ENCODE measurements at places on chromosomes 7 and 10.

- no peak for DNase-seq
These were observed 2.7 kb downstream of the FZD9 start for GRCh38 chr7:73436031-73436929.

DNA sequence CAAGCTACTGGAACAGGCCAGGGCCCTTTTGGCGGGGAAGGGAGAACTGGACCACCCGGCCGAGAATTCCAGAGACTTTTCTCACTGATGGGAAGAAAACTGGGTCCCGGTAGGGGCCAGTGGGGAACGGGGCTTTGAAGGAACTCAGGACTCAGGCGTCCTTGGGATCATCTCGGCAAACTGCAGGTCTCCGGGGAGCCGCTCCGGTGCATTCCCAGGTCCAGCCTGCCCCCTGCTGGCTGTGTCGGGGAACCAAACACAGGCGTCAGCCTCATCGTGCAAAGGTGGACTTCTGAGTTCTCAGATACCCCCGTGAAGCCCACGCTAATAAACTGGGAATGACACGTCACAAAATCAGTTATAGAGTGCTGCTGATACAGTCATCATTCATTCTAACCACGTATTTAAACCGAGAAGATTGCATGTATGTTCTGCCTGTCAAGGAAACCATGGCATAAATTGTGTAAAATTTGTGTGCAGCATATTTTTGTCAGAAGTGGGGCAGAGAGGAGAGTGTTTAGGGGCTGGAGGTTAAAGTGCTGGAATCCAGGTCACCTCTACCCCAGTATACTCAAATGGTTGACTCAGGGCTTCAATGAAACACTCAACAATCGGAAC is 76.1 kb upstream of the CPXM2 start:
- DNase-seq = no peak

- no peak for DNase-seq
These were observed 620.9 kb downstream of the ZWINT start for GRCh38 chr10:55740110-55740509.

DNA sequence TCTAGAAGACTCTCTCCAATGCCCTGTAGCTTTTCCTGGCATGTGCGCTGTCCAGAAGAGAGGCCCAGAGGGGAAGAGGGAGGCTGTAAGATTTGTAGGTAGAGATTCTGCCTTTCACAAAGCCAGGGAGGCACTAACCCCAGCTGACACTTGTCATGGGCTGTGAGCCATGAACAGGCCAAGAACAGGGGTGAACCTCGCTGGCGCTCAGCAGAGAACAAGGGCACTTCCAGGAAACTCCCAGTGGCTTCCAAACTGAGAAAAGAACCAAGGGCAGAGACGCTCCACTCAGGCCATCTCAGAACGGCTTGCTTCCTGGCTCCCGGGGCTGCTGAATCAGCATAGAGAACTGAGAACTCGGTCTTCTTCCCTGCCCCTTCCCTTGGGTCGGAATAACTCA is 257.8 kb upstream of the ZNF32 start:
- DNase-seq = no peak

DNA sequence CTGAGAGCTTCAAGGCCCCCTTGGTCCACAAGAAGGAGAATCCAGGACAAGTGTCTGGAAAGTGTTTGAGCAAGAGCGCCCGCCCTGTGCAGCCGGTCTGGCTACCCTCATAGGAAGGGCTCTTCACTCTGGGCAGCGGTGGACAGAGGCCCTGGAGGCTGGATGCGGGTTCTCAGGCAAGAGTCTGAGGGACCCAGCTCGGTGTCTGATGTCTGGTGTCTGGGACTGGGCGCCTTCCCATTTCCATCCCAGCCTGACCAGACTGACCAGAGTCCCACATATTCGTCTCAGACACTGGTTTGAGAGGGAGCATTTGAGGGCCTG is 59.8 kb downstream of the HK1 start:
- no peak for DNase-seq

GRCh38 chr10:71547876-71548846 is 151.4 kb downstream of the CDH23 start:
- no peak for DNase-seq

DNA sequence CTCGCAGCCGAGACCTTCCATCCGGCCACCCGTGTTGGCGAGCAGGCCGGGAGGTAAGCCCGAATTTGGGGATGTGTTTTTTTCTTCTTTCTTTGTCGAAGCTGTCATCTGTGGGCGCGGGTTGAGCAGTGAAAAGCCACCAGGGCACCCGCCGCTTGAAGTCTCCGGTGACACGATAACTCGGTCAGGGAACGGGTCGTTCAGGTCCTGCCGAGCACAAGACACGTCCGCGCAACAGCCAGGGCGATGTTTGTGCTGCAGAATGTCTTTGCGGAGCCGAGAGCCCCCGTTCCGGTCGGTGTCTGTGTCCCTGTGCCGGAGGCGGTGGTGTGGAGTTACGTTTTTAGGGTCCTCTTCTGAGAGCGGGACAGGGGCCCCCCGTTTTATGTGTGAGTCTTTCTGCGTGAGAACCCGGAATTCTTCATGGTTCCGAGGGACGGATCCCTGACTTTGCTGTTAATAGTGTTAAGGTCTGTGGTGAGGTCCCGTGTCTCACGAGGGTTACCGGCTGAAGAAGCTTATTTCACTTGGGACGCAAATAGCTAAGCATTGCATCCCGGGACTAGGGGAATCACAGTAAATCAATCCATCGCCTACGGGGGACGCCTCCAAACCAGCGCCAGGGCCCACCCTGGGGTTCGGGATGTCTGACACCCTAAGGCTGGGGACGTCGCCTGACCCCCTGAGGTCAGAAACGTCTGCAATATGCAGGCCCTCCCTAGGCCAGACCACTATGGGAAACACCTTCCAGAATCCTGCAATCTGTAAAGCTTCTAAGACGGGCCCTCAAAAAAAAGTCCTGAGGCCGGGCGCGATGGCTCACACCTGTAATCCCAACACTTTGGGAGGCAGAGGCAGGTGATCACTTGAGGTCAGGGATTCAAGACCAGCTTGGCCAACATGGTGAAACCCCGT is 99.5 kb downstream of the ELFN1 start:
- DNase-seq = no peak

GRCh38 chr7:26667514-26668133 is 196.8 kb downstream of the SKAP2 start:
- DNase-seq = peak; percentile 33

DNA sequence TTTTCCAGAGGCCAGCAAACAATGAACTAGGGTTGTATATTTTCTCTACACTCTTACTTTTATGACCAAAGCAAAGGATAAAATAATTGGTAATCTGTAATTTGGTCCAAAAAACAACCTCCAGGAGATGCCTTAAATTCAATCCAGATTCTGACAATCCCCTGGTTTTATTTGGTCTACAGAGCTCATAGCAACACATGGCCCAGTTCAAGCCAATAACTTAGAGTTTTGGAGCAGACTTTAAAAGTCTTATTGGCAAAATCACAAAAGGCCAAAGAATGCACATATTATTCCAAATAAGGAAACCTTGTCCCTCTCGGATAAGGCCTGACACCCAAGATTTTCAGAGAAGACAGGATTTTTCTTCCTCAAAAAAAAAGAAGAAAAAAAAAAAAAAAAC is 51.9 kb downstream of the SORBS1 start:
- no peak for DNase-seq

GRCh38 chr7:44637788-44638594 is 31.6 kb downstream of the OGDH start:
- DNase-seq = peak; percentile 71

- DNase-seq = peak; percentile 29
These were observed 509 bp downstream of the AHR start for GRCh38 chr7:17298840-17299482.

GRCh38 chr10:91909117-91909677 is at the start of gene FGFBP3:
Gene FGFBP3, minus strand, starts transcription at chr10:91909486. Its CDS starts 517 bp downstream, at chr10:91908969.
- DNase-seq = no peak

- no peak for DNase-seq
These were observed 41.5 kb upstream of the GATA3 start for GRCh38 chr10:8013006-8013405.

DNA sequence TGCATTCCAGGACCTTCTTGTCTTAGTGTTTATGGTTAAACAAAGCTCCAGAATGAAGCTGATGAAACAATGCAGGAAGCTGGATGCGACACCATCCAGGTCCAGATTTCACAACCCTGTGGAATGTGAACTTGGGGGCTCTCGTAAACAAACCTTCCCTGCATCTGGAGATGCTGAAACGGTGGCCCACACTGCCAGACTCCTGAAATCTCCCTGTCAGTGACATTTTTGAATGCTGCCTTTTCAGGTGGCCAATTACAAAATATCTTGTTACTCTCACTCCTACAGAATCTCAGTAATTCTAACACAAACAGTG is 18.8 kb downstream of the VIPR2 start:
- DNase-seq = no peak

GRCh38 chr7:25391961-25392587 is 163.8 kb upstream of the NPVF start:
- DNase-seq = no peak

- DNase-seq = no peak
These were observed 203.4 kb downstream of the KIF20B start for GRCh38 chr10:89904755-89905154.

DNA sequence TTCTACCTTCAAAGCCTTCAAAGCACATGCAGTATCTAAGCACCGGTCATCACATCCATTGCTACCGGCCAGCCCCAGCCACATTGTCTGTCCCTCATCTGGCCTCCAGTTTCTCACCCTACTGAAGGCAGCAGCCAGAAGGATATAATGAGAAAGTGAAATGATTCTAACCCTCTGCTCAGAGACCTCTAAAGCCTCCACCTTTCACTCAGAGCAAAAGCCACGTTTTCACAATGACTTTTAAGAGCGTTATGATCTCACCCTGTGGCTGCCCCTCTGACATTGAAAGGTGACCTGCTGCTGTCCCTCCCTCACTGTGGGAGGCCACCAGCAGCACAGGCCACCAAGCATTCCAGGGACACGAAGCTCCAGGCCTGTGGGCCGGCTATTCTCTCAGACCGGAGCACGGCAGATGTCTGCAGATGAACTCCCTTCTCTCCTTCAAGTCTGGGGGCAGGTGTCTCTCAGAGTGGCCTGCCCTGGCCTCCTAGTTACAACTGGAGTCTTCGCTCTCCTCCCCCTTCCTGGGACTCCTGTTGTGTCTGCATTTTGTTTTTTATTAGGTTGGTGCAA is 94.9 kb upstream of the EEPD1 start:
- no peak for DNase-seq

DNA sequence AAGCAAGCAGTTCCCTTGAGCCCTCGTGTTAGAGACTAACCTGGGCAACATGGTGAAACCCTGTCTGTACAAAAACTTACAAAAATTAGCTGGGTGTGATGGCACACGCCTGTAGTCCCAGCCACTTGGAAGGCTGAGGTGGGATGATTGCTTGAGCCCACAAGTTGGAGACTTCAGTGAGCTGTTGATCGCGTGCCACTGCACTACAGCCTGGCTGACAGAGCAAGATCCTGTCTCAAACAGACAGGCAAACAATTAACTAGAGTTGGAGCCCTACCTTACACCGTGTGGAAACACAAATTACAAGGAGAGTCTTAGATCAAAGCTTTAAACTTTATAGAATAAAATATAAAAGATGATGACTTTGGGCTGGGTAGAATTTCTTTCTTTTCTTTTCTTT is 219.5 kb downstream of the CUX1 start:
- DNase-seq = no peak

DNA sequence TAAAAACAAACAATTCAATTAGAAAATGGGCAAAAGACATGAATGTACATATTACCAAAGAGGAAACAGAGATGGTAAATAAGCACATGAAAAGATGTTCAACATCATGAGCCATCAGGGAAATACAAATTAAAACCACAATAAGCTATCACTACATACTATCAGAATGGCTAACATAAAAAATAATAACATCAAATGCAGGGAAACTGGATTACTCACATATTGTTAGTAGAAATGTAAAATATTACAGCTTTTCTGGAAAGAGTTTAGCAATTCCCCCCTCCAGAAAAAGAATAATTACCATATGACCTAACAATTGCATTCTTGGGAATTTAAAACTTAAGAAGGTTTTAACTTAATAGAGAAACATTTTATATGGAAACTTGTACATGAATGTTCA is 232.9 kb upstream of the MTPN start:
- DNase-seq = no peak

- no peak for DNase-seq
These were observed 263.0 kb upstream of the ETV1 start for GRCh38 chr7:14252458-14252857.

GRCh38 chr7:106372595-106373318 is 88.0 kb upstream of the NAMPT start:
- DNase-seq = no peak

DNA sequence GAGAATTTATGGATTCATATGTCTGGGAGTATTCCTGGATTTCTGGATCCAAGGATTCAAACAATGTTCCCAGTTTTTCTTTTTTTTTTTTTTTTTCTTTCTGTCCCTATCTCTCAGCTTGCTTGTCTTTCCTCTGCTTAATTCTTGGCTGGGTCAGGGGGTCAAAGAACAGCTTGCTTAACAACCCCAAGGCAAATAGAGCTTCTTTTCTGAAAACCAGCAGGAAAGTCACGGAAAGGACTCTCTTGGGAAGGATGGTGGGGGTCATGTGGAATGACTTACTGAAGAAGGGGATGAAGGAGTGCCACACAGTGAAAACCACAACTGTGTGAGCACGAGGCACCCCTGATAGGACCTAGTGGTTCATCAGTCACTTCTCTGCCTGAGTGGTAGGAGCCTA is 36.1 kb downstream of the GRK5 start:
- DNase-seq = no peak

DNA sequence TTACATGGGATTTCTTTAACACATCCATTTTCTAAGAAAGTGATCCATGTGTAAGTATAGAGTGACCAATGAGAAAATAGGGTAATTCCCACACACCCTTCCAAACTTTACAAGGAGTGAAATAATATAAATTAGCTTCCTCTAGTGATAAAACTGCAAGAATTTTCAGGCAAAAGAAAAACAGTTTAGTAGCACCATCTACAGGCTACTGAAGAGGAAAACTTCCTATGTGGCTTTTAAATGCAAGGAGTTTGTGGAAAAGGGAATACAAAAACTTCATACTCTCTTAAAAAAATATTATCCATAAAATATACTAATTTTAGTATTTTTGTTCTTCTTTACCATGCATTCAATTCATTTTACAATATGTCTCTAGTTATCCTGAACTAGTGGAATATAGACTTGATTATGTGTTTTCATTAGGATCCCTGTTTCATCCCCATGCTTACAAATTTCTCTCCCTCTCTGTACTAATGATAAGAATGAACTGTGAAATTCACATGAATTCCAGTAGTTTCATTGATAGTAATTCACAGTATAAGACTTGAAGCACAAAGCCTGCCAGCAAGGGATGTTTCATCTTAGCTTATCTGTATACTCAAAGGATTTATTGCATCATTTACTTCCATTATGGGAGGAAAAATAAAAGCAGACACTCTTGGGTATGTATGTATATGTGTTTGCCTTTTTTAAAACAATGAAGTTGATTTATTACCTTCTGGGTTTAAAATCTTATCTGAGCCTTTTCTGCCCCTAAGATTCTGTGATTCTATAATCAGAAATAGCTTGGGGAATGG is 442.9 kb downstream of the AUTS2 start:
- no peak for DNase-seq

- no peak for DNase-seq
These were observed 206.3 kb downstream of the NXPH1 start for GRCh38 chr7:8639668-8640067.
